ENCODE measurements at places on chromosomes 6 and 20.

GRCh38 chr6:157669747-157670216, 153.3 kb upstream of the SNX9 start:
- DNase-seq = no peak

GRCh38 chr6:27043244-27043643, 204.3 kb upstream of the PRSS16 start:
- no peak for DNase-seq

DNA sequence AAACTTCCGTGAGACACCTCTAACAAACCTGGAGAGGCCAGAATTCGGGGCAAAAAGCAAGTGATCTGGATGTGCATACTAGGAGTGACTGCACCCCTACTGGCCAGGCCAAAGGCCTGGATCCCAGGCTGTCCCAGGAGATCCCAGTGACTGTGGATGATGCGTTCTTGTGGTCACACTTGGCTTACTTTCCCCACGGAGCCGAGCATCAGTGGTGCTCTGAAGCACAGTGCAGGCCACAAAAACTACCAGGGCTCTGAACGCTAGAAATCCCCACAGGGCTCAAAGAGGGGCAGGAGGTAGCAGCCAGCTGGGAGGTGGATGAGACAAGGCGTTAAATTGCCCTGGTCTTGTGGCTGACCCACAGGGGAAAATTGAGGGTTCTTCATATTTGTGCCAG, 7.1 kb downstream of the TRIM26 start:
- DNase-seq = no peak

DNA sequence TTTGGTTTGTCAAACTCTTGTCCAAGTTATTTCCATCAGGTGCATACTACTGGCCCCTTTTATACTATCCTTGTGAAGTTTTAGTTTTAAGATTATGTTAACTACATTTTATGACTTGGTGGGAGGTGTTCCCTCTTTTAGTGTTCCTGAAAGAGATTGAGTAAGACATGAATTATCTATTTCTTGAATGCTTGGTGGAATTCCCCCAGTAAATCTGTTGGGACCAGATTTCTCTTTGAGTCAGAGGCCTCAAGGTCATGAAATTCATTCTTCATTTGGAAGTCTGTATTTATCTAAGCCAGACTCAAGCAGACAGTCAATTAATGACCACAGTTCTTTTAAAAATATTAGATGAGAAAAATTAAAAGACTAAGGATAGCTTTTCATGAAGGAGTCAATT, 81.3 kb downstream of the MOXD1 start:
- DNase-seq = no peak

GRCh38 chr6:17289630-17290061, 8.5 kb downstream of the RBM24 start:
- no peak for DNase-seq

DNA sequence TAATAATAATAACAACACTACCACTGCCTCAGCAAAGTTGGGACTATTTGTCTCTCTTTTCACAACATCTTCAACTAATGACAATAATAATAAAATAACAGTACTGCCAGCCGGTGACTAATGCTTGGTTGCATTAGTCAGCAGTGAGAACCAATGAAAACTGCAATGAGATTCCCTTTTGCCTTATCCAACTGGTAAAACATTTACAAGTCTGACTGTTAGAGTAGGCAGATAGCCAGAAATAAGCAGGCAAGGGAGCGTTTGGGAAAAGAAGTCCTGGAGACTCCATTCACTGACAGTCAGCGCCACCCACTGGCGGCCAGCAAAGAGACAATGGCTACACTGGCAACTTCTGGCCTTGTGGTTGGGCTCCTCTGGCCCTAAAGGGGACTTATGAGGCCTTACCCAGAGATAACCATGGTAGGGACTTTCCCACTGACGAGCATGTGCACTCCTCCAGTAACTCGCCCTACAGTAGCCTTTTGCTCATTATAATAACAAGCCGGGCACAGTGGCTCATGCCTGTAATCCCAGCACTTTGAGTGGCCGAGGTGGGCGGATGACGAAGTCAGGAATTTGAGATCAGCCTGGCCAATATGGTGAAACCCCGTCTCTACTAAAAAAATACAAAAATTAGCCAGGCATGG, 3.4 kb upstream of the NSFL1C start:
- no peak for DNase-seq

GRCh38 chr6:167275436-167275835, 15.7 kb upstream of the UNC93A start:
- no peak for DNase-seq

- no peak for DNase-seq
These were observed 40.6 kb downstream of the HLA-DPB1 start for GRCh38 chr6:33116417-33116816.

DNA sequence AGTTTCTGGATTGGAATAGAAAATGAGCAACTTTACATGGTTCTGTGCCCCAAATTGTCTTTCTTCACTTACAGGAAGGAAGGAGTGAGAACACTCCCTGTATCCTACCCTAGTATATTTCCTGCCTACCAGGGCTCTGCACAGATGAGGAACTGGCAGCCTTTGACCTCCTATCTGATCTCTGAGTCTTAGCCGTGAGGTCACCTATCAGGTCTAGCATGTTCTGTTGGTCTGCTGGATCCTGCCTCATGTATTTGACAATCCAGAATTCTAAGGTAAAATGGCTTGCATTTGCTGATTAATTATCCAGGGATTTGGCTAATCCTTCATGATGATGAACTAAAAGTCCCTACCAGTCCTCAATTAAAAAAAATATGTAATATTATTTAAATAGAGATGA, 35.0 kb upstream of the TRAM2 start:
- DNase-seq = no peak

GRCh38 chr6:14585689-14586088, 468.1 kb downstream of the CD83 start:
- no peak for DNase-seq

- DNase-seq = no peak
These were observed 16.3 kb downstream of the OVOL2 start for GRCh38 chr20:18041462-18041861.

DNA sequence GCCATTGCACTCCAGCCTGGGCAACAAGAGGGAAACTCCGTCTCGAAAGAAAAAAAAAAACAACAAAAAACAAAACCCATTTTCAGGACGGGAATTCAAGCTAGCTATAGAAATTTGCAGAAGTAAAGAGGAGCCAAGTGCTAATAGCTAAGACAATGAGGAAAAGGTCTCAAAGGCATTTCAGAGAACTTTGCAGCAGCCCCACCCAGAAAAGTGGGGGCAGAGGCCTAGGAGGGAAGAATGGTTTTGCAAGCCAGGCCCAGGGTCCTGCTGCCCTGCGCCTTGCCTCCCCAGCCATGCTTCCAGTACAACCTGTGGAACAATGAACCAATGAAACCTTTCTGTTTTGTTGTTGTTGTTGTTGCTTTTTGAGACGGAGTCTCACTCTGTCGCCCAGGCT, 38.3 kb upstream of the SAMHD1 start:
- no peak for DNase-seq

GRCh38 chr6:170201361-170201760, 89.5 kb downstream of the DLL1 start:
- DNase-seq = no peak

DNA sequence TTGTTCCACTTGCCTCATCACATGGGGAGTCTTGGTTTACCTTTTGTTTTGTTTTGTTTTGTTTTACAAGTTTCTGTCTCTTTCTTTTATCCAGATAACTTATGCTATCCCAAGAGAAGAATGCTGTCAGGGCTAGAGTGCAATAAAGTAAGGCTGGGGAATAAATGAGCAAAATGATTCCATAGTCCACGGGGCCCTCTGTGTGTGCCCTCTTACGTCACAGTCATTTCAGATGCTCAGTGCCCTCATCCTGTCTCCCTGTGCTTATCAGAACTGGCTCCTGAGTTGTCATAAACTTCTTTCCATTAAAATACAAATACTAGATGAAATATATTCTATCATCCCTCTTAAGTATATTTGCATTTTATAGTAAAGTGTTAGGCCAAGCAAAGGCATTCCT, 30.8 kb upstream of the ENPP1 start:
- no peak for DNase-seq

All from stimulated activated CD4-positive, alpha-beta T cell treated with anti-CD3 and anti-CD28 coated beads, Interleukin-1b, Interleukin-23, amount 100 ng/mL, for 1 hour (primary cell).